Stimulated activated CD8-positive, alpha-beta memory T cell treated with anti-CD3 and anti-CD28 coated beads, Interleukin-2, amount 100 ng/mL, for 48 hours (primary cell): ENCODE measurements at places on chromosomes 13 and 19.

GRCh38 chr19:543910-544608 is at the start of gene GZMM:
Gene GZMM, plus strand, starts transcription at chr19:544053. Its CDS starts 19 bp downstream, at chr19:544072.
- peak; percentile 60 for DNase-seq

DNA sequence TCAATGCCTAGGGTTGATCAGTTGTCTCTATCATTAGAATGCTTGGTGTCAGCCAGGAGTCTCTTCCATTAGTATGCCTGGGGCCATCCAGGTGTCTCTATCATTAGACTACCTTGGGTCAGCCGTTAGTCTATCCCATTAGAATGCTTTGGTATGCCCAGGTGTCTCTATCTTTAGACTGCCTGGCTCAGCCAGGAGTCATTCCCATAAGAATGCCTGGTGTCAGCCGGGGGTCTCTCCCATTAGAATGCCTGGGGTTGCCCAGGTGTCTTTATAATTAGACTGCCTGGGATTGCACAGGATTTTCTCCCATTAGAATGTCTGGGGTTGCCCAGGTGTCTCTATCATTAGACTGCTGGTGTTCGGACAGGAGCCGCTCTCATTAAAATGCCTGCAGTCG is 1442.9 kb downstream of the UQCRFS1 start:
- DNase-seq: no peak

GRCh38 chr19:53466726-53467484 is 628 bp upstream of the ZNF813 start:
- no peak for DNase-seq

DNA sequence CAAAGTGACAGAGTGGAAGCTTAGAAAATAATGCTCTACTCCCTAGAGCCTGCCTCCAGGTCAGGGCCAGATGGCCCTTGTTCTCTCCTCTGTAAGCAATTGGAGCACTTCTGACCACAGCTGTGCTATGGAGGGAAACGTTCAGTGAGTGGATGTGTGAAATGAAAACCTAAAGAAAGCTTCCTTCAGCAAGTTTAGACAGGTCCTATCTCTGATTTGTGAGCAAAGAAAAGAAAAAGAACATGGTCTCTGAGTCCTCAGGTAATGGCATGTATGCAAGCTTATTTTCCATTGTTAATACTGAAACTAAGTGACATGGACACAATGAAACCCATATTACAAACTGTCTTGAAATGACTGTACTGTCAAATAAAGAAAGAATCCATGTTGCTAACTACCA is 1486.8 kb downstream of the EFNB2 start:
- DNase-seq: no peak

GRCh38 chr13:26482451-26483197 is 74.9 kb upstream of the WASF3 start:
- peak; percentile 40 for DNase-seq

DNA sequence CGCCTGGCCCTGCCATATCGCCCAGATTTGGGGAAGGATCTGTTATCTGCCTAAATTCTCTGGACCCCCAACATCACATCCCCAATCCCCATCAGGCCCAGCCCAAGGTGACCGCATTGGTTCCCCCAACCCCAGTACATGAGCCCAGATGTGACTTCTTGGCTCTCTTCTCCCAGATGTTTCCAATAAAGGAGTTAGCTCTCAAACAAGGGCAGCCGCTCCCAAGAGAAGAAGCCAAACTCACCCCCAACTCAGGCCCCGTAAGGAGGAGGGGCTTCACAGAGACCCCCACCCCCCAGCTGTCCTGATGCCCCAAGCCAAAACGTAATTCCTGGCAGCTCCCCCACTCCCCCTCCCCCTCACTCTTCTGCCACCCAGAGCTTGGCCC is 6.9 kb downstream of the FBN3 start:
- DNase-seq: no peak

DNA sequence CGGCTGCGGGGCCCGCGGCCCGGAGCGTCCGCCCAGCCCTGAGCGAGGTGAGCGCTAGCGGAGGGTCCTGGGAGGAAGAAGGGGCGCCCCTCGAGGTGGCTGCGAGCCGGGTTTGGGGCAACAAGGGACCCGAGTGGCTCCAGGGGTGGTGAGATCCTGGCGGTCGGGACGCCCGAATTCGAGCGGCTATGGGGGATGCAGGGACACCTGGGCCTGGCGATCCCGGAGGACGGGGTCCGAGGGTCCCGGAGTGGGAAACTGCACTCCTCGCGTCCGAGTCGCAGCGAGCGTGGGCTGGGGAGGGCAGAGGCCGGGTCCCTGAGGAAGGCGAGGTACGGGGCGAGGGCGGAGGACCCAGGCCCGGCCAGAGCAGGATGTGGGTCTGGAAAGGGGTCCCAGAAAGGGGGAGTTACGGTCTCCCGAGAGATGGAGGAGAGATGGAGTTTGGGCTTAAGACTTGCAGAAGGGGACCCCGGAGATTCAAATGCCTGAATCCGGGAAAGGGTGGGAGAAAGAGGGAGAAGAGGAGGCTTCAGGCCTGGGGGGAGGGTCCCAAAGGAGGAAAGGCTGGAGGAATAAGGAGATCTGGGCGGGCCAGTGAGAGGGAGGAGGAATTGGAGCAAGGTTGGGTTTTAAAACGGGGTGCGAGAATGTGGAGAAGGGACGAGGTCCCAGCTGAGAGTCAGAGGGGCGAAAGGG is 542 bp downstream of the CACNG7 start:
- no peak for DNase-seq

- no peak for DNase-seq
These were observed 139.4 kb downstream of the FREM2 start for GRCh38 chr13:38826182-38826813.

GRCh38 chr13:37418490-37418889 is 180.1 kb downstream of the POSTN start:
- DNase-seq: no peak

GRCh38 chr19:17543986-17544385 is 11.5 kb upstream of the COLGALT1 start:
- DNase-seq: no peak

- DNase-seq: no peak
These were observed 182.4 kb downstream of the KCTD12 start for GRCh38 chr13:76703621-76704288.

- DNase-seq: no peak
These were observed 126.0 kb downstream of the FOXO1 start for GRCh38 chr13:40540328-40541044.

DNA sequence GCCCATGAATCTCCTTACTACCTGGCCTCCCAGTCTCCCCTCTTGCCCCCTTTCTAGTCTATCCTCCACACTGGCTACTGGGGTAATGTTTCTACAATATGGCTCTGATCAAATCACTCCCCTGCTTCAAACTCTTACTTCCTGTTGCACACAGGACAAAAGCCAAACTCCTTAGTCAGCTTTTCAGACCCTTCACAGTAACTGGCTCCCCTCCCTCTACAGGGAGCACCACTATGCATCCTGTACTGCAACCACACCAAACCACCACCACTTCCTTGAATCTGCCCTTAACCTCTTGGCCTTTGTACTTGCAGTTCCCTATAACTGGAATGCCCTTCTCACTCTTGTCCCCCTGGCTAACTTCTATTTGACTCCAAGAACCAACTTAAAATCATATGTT is 32.2 kb downstream of the DEDD2 start:
- DNase-seq: no peak

GRCh38 chr13:112057736-112058518 is 9.0 kb upstream of the SOX1 start:
- DNase-seq: no peak

- no peak for DNase-seq
These were observed 36.4 kb downstream of the NAXD start for GRCh38 chr13:110651726-110652230.

DNA sequence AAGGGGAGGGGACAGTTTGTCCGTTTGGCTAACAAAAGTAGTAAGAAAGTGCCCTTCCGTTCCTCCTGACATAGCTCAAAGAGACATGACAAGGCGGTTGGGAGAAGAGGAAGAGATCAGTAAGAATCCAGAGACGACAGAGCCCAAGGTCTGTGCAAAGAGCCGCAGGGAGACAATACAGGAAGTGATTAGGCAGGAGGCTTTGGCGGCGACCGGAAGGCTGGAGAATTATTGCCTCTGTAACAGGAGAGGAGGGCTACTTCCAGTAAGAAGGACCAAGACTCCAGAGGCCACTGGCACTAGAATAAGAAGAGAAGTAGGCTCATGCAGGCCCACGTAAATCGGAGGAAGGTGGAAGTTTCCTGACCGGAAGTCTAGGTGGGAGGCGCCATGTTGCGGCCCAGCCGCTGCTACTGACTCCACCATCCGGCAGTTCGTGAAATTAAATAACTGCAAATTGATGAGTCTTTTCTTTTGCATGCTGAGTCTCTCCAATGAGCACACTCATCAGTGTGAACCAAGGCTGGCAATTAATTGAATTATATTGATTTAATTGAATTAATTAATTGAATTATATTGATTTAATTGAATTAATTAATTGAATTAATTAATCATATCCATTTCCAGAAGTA is 9.9 kb downstream of the RFX2 start:
- DNase-seq: no peak

- DNase-seq: no peak
These were observed 5.0 kb upstream of the ZNF230 start for GRCh38 chr19:43997631-43998290.

- no peak for DNase-seq
These were observed 5.4 kb upstream of the ICAM3 start for GRCh38 chr19:10344780-10345179.

DNA sequence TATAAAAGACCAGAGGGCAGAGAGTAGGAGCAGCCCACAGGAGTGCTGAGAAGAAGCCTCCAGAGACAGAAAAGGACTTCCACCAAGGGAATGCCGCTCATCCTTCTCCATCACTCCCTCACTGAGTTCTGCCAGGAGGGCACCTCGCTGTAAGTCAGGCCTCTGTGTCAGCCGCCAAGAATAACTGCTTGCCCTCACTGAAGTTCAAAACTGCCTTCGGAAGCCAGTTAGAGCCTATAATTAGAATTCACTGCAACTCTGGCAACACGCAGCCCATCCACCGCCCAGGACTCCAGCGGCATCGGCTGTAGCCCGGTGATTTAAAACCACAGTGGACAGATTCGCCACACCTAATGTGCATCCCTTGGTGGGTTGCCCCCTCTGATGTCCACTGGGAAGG is 281.8 kb upstream of the ZNF507 start:
- DNase-seq: no peak

DNA sequence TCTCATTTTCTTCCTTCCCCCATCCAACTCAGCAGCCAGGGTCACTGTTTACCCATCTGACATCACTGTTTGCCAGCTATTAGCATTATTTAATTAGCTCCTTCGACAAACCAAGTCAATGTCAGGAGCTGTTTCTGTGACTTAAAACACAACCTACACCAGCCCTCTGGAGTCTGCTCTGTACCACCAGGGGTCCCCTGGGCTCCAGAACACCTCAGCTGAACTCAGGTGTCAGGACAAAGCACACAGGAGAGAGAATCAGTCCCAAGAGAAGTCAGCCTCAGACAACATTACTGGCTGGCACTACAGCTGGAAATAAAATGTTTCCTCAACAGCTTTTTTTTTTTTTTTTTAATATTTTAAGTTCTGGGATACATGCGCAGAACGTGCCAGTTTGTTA is 45.1 kb downstream of the DCLK1 start:
- DNase-seq: no peak

GRCh38 chr19:8261881-8262280 is 46.3 kb downstream of the CD320 start:
- no peak for DNase-seq

- DNase-seq: no peak
These were observed 155.2 kb downstream of the RFC3 start for GRCh38 chr13:33973194-33973593.

DNA sequence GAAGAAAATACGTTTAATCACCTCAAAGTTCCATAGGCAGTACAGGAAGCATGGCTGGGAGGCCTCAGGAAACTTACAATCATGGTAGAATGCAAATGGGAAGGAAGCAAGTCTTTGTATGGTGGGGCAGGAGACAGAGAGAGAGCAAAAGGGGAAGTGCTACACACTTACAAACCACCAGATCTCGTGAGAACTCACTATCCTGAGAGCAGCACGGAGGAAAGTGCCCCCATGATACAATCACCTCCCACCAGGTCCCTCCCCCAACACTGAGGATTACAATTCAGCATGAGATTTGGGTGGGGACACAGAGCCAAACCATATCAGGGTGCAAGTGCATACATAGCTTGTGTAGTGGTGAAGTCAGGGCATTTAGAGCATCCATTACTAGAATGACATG is 92.3 kb upstream of the ANKRD10 start:
- DNase-seq: no peak

DNA sequence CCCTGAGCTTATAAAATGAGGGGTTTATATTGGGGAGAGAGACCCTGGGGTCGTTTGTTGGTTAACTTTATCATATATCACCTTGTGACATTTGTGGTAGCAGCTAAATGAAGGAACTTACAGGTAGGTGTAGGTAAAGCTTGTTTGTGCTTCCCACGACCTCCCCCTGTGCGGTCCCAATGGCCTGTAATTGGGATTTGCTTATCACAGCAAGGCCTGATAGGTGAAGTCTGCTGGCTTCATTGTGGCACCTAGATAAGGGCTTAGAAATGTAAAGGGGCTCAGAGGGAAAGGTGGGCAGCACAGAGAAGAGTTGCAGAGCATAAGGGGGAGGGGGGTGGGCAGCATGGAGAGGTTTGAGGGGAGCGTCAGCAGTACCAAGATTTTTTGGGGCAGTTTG is 35.5 kb upstream of the MLNR start:
- no peak for DNase-seq

DNA sequence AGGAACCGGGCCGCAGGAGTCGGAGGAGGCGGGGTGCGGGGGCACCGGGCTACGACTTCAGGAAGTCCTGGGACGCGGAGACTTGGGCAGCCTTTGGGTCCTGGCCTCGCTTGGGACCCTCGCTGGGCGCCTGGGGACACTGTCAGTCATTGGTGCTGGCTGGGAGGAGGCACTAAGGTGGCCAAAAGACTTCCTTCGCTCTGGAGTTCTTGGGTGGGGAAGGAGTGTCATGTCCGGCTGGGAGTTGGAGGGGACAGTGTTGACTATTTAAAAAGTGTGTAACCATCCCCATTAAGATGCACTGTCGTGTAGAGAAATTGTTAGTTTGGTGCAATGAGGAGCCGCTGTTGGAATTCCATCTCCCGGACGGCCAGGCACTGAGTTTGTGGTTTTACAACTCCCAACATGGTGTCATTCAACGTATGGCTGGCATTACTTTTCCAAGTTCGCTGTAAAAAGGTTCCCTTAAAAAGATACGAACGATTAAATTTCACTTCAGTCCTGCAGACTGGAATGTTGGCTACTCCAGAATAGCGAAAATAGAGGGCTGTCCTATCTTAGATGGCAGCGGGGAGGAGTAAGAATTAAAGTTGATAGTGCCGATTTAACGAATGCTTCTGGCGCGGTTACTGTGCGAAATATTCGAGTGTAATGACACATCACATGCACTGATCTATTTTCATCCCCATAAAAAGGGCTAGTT is 776 bp downstream of the DNAJC3 start:
- no peak for DNase-seq
